ENCODE measurements at places on chromosomes 16 and 17. TPM values are rescaled to one million over a fixed set of nuclear protein-coding genes. Genes with fewer than 3 reads are reported as not detected.

- DNase-seq = no peak
These were observed 92.2 kb downstream of the HS3ST3A1 start for GRCh38 chr17:13509527-13509926.

DNA sequence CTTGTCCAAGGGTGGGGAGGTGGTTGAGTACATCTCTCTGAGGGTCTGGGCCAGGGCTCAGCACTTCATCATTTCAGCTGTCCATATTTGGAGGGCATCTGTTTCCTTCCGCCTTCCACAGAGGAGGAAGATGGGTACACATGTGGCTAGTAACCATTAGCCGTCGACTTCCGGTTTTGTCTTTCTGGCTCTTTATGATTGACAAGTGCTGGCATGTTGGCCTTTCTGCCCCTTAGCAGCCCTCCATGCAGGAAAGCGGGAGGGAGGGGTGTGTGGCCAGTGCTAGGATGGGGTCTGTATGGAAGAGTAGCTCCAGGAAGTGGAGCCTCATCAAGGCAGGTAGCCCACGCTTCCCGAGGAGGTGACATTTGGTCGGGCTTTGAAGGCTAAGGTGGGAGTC lies 69.6 kb downstream of the RAI1 start:
- no peak for DNase-seq

The RNF112 gene
- total RNA-seq = 0.06 TPM

The TM4SF5 gene
- total RNA-seq = not detected

GRCh38 chr16:84430860-84431259 lies 62.5 kb downstream of the ATP2C2 start:
- no peak for DNase-seq

The GNG13 gene
- total RNA-seq = not detected

GRCh38 chr17:68822719-68823289 lies 132.4 kb downstream of the ABCA8 start:
- no peak for DNase-seq

The AP1G1 gene
- total RNA-seq = 62.1 TPM

All from LHCN-M2 (cell line).